Large intestine (tissue), 12 donors: ENCODE measurements at places on chromosomes 1 and 21. TPM values are rescaled to one million over a fixed set of nuclear protein-coding genes. Genes with fewer than 3 reads are reported as not detected.

GRCh38 chr1:245673881-245674414 lies 519.2 kb downstream of the KIF26B start:
- peak; percentile 43 for DNase-seq

- no peak for DNase-seq
Observed at GRCh38 chr1:43460988-43461693, 7.4 kb upstream of the HYI start.

DNA sequence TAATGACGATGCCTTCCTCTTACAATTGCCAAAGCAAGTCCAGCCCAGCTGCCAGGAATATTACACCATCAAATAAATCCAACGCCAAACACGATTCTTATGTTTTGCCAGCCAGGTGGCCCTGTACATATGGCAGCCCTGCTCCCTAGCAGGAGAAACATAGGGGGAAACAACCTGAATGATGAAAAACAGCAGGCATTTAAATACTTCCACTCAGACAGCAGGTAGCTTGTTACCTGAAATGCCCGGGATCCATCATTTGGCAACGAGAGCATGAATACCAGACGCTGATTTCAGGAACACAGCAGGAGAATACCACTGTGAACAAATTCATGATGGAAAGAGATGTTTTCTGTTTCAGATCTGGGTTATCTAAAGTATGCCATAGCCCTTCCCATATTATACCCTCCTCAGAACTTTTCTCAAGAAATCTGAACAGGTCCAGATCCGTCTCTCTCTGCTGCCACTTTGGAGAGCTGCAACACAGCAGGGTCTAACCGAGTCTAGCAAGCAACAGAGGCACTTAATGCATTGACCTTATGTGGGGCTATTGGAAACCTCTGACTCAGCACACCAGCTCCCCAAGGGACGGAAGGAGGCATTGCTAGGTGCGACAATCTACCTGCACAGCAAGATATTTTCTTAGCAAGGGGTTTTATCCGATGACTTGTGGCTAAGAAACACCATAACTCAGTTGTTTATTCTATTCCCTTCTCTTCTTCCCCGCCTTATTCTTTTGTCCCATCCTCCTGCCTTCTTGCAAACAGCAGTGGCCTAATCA lies 166.3 kb downstream of the BARHL2 start:
- no peak for DNase-seq

CNR2 gene
- 0.06 TPM for polyA plus RNA-seq

DNA sequence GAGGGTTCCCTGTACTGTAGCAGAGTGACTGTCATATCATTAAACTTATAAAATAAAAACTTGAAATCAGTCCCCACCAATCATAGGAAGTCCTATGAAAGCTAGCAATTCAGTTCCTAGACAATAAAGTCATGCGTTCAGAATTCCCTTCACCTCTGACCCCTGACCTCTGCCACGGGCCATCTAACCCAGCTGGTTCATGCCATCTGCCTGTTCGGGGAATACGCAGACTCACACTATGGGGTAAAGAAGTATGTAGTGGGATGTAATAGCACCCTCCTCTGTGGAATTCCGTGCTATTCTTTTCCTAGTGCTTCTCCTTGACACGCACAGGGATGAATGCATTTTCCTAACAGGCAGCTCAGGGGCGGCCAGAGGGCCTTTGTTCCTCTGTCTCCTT lies 2.1 kb downstream of the GSTM4 start:
- no peak for DNase-seq

- no peak for DNase-seq
Observed at GRCh38 chr1:63326473-63327380, 4.4 kb downstream of the FOXD3 start.

HMGB4 gene
- not detected for polyA plus RNA-seq

DNA sequence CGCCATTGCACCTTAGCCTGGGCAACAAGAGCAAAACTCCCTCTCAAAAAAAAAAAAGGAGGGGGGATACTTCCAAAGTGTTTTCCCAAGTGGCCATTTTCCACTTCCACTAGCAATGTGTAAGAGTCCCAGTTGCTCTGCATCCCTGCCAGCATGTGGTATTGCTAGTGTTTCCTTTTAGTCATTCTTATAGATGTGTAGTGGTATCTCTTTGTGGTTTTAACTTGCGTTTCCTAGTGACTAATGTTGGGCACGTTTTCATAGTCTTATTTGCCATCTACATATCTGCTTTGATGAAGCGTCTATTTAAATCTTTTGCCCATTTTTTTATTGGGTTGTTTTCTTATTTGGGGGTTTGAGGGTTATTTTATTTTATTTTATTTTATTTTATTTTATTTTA lies 31.1 kb downstream of the INAVA start:
- no peak for DNase-seq

GRCh38 chr21:39504230-39504629 lies 52.5 kb downstream of the SH3BGR start:
- no peak for DNase-seq

DNA sequence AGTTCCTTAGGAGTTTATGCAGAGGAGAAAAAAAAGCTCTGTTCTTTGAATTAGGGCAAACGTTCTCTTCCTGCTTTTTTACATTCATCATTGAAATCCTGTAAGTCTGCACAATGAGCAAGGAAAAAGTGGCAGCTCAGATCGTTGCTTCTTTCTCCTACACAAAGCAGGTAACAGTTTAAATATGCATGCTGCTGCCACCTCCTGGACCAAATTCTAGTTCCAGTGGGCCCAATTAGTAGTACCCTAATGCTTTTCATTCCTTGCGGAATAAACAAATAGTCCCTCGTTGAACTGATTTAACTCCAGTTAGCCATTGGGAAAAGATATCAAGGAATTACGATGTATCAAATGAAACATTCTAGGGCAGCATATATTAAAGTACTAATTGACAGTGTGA lies 20.1 kb downstream of the YTHDF2 start:
- no peak for DNase-seq

GRCh38 chr1:17594690-17595601 lies 55.4 kb downstream of the ARHGEF10L start:
- DNase-seq, result peak; percentile 83
